ENCODE measurements at places on chromosomes 4 and X.

- DNase-seq: peak; percentile 82
Observed at GRCh38 chrX:13688958-13689740, at the start of gene RAB9A. Gene RAB9A (plus strand): TSS chrX:13689128. CDS start chrX:13708747, 19,619 bp downstream.

- no peak for DNase-seq
Observed at GRCh38 chrX:132119283-132119682, 8.5 kb downstream of the FRMD7 start.

- no peak for DNase-seq
Observed at GRCh38 chr4:134027931-134028330, 173.7 kb downstream of the PABPC4L start.

DNA sequence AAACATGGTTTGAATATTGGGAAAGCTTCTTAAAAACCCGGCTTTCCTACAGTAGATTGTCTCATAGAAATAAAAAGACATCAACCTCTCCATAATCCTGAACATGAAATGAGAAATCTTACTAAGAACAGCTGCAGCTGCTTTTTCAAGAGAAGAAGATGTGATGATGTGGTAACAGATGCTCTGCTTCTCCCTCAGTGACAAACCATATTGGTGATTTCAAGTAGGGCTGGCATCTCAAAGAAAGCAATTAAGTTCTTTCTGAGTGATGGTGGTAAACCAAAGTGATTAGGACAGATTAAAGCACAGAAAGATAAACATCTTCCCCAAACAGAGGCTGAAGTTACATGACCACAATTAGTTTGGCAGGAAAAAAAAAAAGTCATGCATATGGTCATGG is 1477.7 kb downstream of the RAPGEF2 start:
- no peak for DNase-seq

DNA sequence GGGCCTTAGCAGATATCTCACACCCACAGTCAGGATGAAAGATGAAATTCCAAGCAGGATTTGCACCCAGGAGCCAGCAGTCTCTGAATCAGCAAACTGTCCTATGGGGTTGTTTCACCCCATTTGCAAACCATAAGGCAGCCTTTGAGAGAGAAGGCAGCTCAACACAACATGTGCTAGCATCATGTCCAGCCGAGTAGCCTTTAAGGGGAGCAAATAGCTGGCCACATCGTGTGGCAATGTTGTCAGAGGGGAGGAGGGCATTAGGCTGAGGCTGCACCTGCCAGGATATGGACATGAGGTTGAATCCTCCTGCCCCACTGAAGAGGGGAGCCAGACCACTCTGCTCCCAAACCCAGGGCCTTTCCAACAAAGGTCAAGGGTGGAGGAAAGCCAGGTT is 20.6 kb upstream of the PJA1 start:
- DNase-seq: no peak

DNA sequence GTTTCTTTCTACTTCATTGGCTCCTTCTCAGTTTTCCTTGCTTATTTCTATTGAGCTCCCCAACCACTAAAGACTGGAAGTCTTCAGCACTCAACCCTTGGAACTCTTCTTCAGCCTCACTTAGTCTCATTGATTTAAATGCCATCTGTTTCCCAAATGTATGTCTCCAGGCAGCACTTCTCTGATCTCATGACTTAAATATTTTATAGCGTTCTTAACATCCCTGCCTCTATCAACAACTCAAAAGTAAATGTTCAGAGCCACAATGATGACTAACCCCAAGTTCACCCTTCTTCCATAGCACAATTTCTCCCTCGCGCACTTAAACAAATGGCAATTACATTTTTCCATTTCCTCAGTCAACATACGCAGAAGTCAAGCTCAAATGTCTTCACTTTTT is 1393.3 kb downstream of the ARAP2 start:
- no peak for DNase-seq

GRCh38 chr4:142386856-142387255 is 459.2 kb downstream of the INPP4B start:
- DNase-seq: no peak

GRCh38 chr4:16045687-16046086 is 38.1 kb downstream of the PROM1 start:
- no peak for DNase-seq
